ENCODE measurements at places on chromosomes 5 and 9.

- no peak for DNase-seq
Measured at GRCh38 chr9:130629443-130630070, 34.8 kb upstream of the PRDM12 start.

DNA sequence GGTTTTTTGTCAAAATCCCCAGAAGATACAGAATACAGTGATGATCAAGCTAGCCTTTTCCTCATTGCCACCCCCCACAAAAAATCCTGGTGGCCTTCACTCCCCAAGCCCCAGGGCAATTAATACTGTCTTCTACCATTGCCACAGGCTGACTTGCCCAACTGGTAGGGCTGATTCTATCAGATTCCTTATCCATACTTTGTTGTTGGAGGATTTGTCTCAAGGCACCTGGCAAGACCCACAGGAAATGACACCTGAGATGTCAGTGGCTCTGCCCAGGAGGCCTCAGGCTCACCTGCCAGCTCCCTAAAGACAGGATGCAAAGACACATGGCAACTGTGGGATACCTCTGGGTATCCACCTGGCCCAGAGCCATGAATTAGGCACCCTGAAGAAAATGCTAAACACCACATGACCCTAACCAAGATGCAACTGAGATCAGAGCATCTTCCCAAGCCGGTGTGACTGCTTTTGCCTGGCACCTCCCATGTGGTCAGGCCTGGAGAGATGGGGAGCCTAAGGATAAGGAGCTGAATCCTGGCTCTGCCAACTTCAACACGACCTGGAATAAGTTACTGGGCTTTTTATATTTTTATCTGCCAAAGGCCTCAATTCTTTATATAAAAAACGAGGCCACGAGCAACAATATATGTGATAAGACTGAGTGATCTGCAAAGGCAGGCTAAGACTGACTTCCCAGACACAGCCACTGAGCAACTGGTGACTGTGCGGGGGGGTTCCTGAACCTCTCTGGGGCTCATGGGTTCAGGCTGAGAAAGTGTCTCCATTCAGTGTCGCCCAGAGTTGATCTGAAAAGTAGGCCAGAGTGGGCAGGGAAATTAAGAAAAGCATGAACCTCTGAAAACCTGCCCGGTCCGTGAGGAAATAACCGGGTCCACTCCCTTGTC, 944 bp downstream of the ATOX1 start:
- no peak for DNase-seq

DNA sequence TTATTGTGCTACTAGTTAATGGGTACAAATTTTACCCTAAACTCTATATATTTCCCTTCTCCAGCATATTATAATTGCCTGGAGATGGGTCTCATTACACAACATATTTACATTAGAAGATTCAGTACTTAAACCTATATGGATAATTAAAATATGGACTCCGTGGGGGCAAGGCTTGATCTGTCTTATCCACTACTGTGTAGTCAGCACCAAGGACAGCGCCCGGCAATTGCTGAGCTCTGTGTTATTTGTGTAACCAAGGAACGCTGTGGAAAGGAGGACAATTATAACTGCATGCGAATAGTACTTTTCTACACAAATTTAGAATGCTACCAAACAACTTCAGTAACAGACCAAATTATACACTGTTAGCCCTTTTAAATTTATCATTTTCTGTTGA, 77.7 kb downstream of the DNAH5 start:
- DNase-seq: peak; percentile 75

DNA sequence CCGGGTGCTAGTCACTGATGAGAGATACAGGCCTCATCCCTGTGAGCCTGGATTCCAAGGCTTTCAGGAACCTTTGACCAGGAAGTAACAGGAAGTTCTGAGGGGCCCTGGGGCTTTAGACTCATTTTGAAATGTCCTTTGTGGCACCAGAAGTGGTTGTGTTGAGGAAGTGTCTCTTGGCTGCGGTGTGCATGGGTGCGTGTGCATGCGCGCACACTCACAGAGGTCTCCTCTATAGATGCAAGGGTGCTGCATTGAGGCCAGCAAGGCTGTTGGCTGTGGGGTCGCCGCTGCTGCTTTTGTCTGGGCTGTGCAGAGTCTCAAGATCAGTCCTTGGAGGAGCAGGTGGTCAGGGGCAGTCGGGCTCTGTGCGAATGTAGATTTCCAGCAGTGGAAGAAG, 7.6 kb downstream of the RAB24 start:
- DNase-seq: no peak

DNA sequence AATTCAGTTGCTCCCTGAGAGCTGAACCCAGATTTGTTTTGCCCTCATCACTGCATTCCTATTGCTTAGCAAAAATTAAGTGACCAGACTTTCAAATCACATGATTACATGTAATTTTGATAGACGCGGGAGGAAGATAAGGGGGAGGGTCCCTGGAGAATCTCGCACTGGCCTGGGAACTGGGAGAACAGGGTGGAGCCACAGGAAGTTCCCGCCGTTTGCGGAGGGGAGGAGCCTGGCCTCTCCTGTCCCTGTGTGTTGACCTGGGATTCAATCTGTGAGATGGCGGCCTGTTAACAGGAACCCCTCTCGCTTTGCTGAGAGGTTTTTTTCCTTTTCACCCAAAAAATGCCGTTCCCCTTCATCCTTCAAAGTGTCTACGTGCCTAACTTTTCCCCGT, 142.9 kb upstream of the OR13F1 start:
- no peak for DNase-seq
